ENCODE measurements at places on chromosomes 7 and 10.

DNA sequence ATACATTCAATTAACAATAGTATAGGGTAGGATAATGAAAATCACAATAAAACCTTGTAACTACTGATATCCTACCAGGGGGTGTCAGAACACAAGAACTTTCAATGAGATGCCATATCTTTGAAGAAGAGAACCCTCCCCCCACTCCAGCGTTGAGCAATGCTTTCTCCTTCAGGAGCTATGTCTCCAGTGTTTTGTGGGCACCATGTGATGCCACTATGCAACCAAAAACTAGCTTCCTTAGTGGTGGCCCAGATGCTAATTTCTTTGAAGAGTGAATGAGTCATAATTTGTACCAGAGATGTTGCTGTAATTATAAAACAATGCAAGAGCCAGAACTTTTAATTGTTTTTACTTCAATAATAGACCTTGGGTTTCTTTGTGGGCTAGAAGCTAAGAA lies 76.0 kb upstream of the ADO start:
- no peak overlapping the region for H3K27ac ChIP-seq
- no peak overlapping the region for H3K4me3 ChIP-seq
- H3K36me3 ChIP-seq = no peaks in the 10 kb centered on the region

- H3K4me3 ChIP-seq = peak within 1 kb of the TSS; percentile 69
- peak within 1 kb of the TSS; percentile 92 for H3K27ac ChIP-seq
- peaks cover 14% of the 10 kb centered on the region for H3K4me1 ChIP-seq
- H3K27me3 ChIP-seq = no peaks in the 10 kb centered on the region
Measured at GRCh38 chr7:143263266-143264195, at the start of gene GSTK1. TSS of gene GSTK1 (plus strand) at chr7:143263441. CDS start at chr7:143263514, 73 bp downstream.

GRCh38 chr7:144384071-144384470 lies 19.4 kb downstream of the NOBOX start:
- no peaks in the 10 kb centered on the region for H3K36me3 ChIP-seq
- no peaks in the 10 kb centered on the region for H3K27me3 ChIP-seq
- H3K4me1 ChIP-seq = no peaks in the 10 kb centered on the region
- H3K4me3 ChIP-seq = no peak overlapping the region
- DNase-seq = no peak
- peak overlapping the region; percentile 32 for H3K27ac ChIP-seq

- H3K27ac ChIP-seq = no peak overlapping the region
- DNase-seq = no peak
- H3K4me1 ChIP-seq = peaks cover 5% of the 10 kb centered on the region
- H3K4me3 ChIP-seq = no peak overlapping the region
- H3K27me3 ChIP-seq = no peaks in the 10 kb centered on the region
Measured at GRCh38 chr10:5601826-5602495, 64.4 kb downstream of the ASB13 start.

DNA sequence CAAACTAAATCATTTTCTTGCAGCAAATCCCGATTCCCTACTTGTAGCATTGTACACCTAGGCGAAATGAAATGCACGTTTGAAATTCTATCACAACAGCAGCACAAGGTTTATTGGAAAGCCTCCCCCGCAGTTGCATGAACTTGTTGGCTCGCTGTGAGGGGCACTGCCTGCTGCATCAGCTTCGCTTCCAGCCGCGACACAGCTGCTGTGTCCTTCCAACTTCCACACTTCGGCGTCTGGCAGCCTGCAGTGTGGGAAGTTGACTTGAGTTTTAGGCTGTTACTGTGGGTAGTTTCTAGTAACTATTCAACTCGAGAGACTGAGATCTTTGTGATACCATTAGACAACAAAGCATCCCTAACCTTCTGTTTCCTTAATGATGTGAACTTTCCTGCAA lies 315.8 kb upstream of the TPK1 start:
- no peak overlapping the region for H3K27ac ChIP-seq
- no peak overlapping the region for H3K4me3 ChIP-seq
- no peaks in the 10 kb centered on the region for H3K27me3 ChIP-seq
- no peak for DNase-seq
- H3K4me1 ChIP-seq = no peaks in the 10 kb centered on the region
- H3K36me3 ChIP-seq = no peaks in the 10 kb centered on the region

DNA sequence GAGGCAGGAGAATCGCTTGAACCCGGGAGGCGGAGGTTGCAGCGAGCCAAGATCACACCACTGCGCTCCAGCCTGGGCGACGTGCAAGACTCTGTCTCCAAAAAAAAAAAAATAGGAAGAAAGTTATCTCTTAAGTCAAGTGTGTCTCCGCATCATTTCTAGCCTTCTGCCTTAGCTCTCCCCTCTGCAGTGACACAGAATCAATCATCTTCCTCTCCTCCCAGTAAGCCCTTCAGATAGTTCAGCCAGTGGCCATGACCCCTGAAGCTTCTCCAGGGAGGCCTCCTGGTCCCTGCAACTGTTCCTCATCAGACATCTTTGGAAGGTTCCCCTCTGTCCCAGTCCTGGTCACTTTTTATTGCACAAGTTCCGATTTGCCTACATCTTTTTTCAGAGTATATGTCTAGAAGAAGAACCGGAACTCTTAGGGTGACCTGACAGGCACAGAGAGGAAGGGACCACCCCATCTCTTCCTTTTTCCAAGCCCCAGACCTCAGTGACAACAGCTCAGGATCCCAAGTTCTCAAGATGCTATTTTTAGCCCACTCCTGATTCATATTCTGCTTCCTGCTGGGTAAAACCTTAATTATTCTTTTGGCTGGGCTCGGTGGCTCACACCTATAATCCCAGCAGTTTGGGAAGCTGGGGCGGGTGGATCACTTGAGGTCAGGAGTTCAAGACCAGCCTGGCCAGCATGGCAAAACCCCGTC lies 6.6 kb upstream of the RHBDD2 start:
- H3K4me3 ChIP-seq = no peak overlapping the region
- H3K36me3 ChIP-seq = no peaks in the 10 kb centered on the region
- H3K27me3 ChIP-seq = no peaks in the 10 kb centered on the region
- H3K4me1 ChIP-seq = peaks cover 3% of the 10 kb centered on the region
- no peak for DNase-seq
- H3K27ac ChIP-seq = peak overlapping the region; percentile 63

DNA sequence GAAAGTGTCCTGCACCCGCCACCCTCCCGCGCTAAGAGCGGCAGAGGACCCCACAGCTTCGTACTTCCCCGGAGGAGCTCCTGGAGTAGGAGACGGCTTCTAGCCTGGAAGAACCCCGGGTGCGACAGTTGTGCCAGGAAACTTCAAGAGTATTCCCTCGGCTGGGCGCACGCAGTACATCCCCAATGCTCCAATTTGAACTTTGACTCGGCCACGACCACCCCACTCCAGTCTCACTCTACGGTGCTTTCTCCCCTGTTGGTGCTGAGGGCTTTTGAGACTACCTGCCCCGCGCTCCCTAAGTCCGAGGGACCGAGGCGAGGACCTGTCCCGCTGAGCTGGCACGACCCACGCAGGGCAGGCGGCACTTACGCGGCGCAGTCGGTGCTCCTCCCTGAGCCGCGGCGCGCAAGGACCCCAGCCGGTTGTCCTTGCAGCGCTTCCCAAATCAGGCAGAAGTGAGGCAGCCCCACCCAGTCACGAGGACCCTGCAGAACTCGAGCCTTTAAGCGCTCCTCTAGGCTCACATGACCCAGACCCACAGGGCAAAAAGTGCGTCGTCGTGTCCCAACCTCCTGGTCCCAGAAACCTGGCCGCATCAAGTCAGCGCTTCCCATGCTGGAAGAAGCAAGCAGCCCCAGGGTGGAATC lies at the start of gene CPVL:
Gene CPVL (minus strand): TSS at position 481 of the 650 bp plus-strand sequence. CDS start 25,476 bp downstream, outside the sequence.
- peaks cover 12% of the 10 kb centered on the region for H3K4me1 ChIP-seq
- H3K27me3 ChIP-seq = no peaks in the 10 kb centered on the region
- H3K27ac ChIP-seq = peak within 1 kb of the TSS; percentile 39
- DNase-seq = no peak
- H3K36me3 ChIP-seq = no peaks in the 10 kb centered on the region

DNA sequence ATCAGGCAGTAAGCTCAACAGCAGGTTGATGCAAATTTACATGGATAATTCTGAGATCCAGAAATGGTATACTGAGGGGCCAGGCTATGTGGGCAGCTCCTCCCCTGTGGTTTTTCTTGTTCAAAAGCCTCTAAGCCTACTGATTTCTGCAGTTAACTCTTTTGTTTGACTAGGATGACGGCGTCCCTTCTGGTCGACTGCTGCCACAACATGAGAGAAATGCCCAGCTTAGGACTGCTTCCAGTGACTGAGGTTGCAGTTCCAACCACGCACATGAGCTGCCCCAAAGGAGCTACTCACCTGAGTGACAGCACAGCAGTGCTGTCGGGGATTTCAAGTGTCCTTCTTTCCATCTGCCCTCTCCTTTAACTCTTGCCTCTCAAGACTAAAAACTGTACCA lies 973.0 kb upstream of the GHITM start:
- H3K27me3 ChIP-seq = no peaks in the 10 kb centered on the region
- no peak overlapping the region for H3K4me3 ChIP-seq
- no peaks in the 10 kb centered on the region for H3K36me3 ChIP-seq
- peaks cover 3% of the 10 kb centered on the region for H3K4me1 ChIP-seq
- no peak overlapping the region for H3K27ac ChIP-seq

GRCh38 chr7:137636376-137636775 lies 210.4 kb downstream of the DGKI start:
- DNase-seq = no peak
- H3K36me3 ChIP-seq = no peaks in the 10 kb centered on the region
- H3K4me3 ChIP-seq = no peak overlapping the region
- H3K4me1 ChIP-seq = no peaks in the 10 kb centered on the region

DNA sequence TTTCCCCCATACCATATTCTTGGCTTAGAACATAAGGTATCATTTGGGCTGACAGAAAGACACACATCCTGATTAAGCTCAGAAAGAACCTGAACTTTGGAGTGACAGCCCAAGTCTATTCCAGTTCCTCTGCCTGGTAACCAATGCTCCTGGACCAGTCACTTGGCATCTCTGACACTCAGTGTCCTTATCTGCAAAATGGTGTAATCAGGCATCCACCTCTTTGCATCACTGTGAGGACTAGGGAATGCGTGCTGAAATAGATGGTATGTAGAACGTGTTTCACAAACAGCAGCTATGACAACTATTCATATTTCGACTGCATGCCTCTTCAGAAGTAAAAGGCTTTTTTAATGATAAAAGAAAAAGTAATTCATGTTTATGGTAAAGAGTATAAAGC lies 26.2 kb upstream of the PIK3AP1 start:
- H3K4me1 ChIP-seq = no peaks in the 10 kb centered on the region
- no peaks in the 10 kb centered on the region for H3K27me3 ChIP-seq
- H3K36me3 ChIP-seq = no peaks in the 10 kb centered on the region
- no peak for DNase-seq

- H3K4me3 ChIP-seq = no peak overlapping the region
- H3K27me3 ChIP-seq = no peaks in the 10 kb centered on the region
- no peak for DNase-seq
- no peak overlapping the region for H3K27ac ChIP-seq
Measured at GRCh38 chr7:157490465-157490912, 153.7 kb downstream of the DNAJB6 start.

DNA sequence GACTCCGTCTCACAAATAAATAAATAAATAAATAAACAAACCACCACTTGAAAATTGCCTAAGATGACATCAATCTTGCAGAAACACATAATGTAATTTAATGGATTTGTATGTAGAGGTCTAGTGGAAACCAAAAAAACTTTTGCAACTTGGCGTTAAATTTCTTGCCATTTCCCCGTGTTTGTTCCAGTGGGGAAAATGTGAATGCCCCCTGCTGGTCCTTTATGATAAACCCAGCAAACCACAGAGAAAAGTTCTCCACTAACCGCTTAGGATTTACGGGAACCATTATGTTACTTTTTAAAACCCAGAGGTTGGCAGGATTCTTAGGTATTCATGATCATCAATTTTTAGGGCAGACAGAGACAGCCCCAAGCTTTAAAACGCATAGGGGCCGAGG lies 32.5 kb downstream of the LAMB4 start:
- no peaks in the 10 kb centered on the region for H3K36me3 ChIP-seq
- H3K4me1 ChIP-seq = peaks cover 10% of the 10 kb centered on the region
- H3K4me3 ChIP-seq = no peak overlapping the region
- H3K27me3 ChIP-seq = no peaks in the 10 kb centered on the region
- no peak for DNase-seq
- H3K27ac ChIP-seq = no peak overlapping the region

- H3K27ac ChIP-seq = peak overlapping the region; percentile 90
- DNase-seq = no peak
- peaks cover 28% of the 10 kb centered on the region for H3K36me3 ChIP-seq
Measured at GRCh38 chr10:29642990-29643389, 8.2 kb upstream of the SVIL start.

GRCh38 chr10:36462194-36462593 lies 663.2 kb upstream of the ANKRD30A start:
- no peaks in the 10 kb centered on the region for H3K4me1 ChIP-seq
- H3K36me3 ChIP-seq = no peaks in the 10 kb centered on the region
- no peak overlapping the region for H3K4me3 ChIP-seq
- H3K27ac ChIP-seq = no peak overlapping the region
- no peaks in the 10 kb centered on the region for H3K27me3 ChIP-seq

DNA sequence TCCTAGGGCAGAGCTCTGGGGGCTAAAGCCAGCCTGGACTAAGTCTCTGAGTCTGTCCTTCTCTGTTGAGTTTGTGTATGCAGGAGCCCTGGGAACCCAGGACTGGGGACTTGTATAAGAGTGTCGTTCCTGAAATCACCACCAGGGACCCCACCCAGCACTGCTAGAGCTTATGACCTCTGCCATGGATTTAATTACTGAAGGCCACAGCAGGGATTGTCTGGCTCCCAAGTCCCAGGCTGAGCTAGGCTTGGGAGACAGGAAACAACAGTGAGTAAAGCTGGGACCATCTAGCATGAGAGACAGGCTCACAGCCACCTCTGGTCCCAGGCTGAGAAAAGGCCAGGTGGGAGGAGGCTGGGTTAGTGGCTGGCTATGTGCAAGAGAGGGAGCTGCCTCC lies 1.4 kb upstream of the TSPAN15 start:
- no peaks in the 10 kb centered on the region for H3K27me3 ChIP-seq
- H3K4me3 ChIP-seq = no peak overlapping the region
- no peak for DNase-seq
- peak overlapping the region; percentile 66 for H3K27ac ChIP-seq
- H3K4me1 ChIP-seq = peaks cover 46% of the 10 kb centered on the region
- H3K36me3 ChIP-seq = no peaks in the 10 kb centered on the region

GRCh38 chr10:132551093-132551807 lies 13.7 kb downstream of the INPP5A start:
- no peaks in the 10 kb centered on the region for H3K27me3 ChIP-seq
- no peak for DNase-seq
- peak overlapping the region; percentile 49 for H3K27ac ChIP-seq
- H3K4me3 ChIP-seq = no peak overlapping the region
- peaks cover 11% of the 10 kb centered on the region for H3K4me1 ChIP-seq

DNA sequence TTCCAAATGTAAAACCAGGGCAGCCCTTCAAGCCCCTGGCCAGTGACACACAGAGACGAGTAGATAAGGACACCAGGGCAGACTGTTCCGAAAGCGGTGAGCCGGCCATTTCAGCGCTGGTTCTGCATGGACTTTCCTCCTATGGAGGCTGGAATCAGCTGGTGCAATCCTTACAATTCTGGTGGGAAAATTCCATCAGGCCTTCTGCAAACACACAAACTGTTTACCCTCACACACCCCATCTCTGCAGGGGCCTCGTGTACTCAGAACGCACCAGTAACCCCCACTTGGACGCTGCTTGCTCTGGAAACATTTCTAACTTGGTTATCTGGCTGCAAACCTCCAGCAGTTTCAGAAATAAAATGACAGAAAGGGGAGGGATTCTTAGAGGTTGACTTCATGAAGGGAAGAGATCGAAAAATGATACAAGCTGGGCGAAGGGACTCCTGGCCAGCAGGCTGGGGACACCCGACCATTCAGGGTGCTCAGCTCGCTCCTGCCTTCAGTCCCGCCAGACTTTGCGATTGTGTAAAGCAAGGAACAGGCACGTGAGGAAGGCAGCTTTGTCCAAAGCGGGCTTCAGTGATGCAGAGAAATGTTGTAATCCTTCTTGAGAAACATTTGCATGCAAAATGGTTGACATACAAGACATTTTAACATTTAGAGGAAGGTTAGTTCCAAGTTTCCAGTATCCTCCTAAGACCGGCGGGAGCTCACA lies 19.7 kb upstream of the SHH start:
- H3K27me3 ChIP-seq = no peaks in the 10 kb centered on the region
- no peaks in the 10 kb centered on the region for H3K4me1 ChIP-seq
- H3K27ac ChIP-seq = no peak overlapping the region

All from esophagus squamous epithelium (tissue), 5 donors.